A549 treated with Mapracorat at 1 μM for 4 hours (cell line): ENCODE measurements at places on chromosomes 11 and 22. TPM values are rescaled to one million over a fixed set of nuclear protein-coding genes. Genes with fewer than 3 reads are reported as not detected.

OR8J3 gene
- not detected in 5 replicates for total RNA-seq

SEPTIN3 gene
- total RNA-seq = 1.0 to 1.4 TPM (median 1.2 TPM) in 5 replicates

NUDT8 gene
- total RNA-seq = 7.1 to 14.5 TPM (median 14.0 TPM) in 5 replicates

GUCY1A2 gene
- 0.04 to 0.08 TPM (median 0.06 TPM) in 5 replicates for total RNA-seq

OR11H1 gene
- total RNA-seq = not detected in 5 replicates

JHY gene
- 3.0 to 3.8 TPM (median 3.7 TPM) in 5 replicates for total RNA-seq

SPDYC gene
- total RNA-seq = not detected in 5 replicates
